ENCODE measurements at places on chromosomes 4 and X. TPM values are rescaled to one million over a fixed set of nuclear protein-coding genes. Genes with fewer than 3 reads are reported as not detected.

PDHA1 gene
- 164 TPM for total RNA-seq

CYBB gene
- 14.4 TPM for total RNA-seq

AWAT2 gene
- not detected for total RNA-seq

LRCH2 gene
- not detected for total RNA-seq

ADH1B gene
- total RNA-seq, result not detected

IBSP gene
- total RNA-seq, result not detected

OPRPN gene
- total RNA-seq, result not detected

CHRNA9 gene
- 0.15 TPM for total RNA-seq
